Pons (tissue), 1 donor: ENCODE measurements at places on chromosomes 12 and 14.

GRCh38 chr14:75523771-75524171 lies 1.5 kb downstream of the BATF start:
- DNase-seq: no peak

DNA sequence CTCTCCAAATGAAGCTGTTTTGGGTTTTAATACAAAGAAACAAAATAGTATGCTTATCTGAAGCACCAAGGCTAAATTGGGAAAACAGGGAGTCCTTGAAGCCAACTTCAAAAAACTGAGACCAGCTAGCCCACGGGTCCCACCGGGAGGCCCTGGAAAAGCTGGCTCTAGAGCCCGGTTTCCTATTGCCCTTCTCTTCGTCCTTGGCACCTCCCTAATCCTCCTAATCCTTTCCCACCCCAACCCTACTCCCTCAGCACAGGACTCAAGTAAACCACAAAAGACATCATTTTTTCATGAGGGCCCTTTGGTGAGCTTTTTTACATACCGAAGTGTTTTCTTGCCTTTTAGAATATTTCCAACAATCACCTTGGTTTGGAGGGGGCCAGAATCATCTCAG lies 11.3 kb downstream of the LRRC74A start:
- DNase-seq: no peak

GRCh38 chr14:90452366-90452765 lies 55.5 kb downstream of the CALM1 start:
- no peak for DNase-seq

GRCh38 chr12:65902500-65902899 lies 78.2 kb downstream of the HMGA2 start:
- DNase-seq: no peak

- DNase-seq: no peak
Observed at GRCh38 chr14:104712881-104713734, 10.9 kb upstream of the ADSS1 start.

- DNase-seq: no peak
Observed at GRCh38 chr12:92950011-92950410, 20.9 kb upstream of the EEA1 start.

- DNase-seq: no peak
Observed at GRCh38 chr14:30006695-30007094, 79.0 kb upstream of the PRKD1 start.

DNA sequence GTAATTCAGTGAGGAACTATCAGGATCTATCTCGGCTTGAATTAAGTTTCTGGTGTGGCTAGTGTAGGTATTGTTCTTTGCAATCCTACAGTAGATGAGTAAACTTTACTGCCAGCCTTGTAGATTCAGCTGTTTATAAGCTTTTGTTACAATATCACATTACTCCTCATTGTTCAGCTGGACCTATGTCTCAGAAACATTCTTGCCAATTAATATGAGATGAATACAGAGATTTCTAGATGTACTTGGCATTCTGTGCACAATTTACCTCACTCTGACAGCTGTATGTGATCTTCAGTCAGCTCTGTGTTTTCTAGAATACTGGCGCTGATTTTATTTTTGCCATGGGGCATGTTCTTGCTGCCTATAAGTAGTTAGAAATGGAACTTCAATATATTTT lies 55.7 kb downstream of the METTL25 start:
- peak; percentile 5 for DNase-seq

GRCh38 chr14:61153431-61153830 lies 127.7 kb downstream of the TMEM30B start:
- DNase-seq: no peak

- DNase-seq: no peak
Observed at GRCh38 chr14:105241641-105242040, 6.7 kb upstream of the BTBD6 start.

GRCh38 chr12:95179011-95179410 lies 38.3 kb downstream of the FGD6 start:
- no peak for DNase-seq

DNA sequence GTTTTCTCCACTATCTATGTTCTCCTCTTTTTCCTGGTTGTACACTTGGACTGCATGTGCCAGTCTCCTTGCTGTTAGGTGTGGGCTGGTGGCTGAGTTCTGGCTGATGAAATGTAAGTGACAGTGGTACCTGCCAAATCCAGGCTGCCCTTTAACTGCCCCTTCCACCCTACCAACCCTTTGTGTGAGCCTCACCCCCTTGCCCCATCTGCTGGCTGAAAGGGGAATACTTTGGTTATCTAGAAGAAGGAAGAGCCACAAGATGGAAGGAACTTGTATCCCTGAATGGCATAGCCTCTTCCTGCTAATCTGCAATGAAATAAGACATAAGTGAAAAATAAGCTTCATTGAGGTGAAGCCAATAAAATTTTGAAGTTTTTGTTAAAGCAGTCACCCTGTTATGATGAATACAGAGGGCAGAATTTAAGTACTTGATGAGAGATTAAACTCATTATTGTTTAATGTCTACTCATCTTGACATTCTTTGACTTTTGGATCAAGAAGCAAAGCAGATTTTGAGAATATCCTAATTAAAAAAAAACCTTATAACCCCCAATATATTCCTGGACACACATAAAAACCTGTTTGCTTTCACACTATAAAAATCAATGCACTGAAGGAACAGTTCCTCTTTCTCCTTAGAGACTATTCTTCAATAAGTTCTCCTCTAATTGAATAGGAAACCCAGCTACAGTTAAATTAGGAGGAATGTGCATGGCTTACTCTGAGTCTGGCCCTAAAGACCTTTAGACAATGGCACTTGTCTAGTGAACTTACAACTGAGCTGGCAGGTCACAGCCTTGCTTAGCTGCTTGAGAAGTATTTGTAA lies 262.6 kb upstream of the BTG1 start:
- no peak for DNase-seq

GRCh38 chr12:95998611-95999286 lies 2.6 kb upstream of the HAL start:
- DNase-seq: peak; percentile 79

DNA sequence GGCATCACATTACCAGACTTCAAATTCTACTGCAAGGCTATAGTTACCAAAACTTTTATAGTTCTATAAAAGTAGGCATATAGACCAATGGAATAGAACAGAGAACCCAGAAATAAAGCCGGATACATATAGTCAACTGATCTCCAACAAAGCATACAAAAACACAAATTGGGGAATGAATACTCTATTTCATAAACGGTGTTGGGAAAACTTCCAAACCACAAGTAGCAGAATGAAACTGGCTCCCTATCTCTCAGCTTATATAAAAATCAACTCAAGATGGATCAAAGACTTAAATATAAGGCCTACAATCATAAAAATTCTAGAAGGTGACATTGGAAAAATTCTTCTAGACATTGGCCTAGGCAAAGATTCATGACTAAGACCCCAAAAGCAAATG lies 187.9 kb upstream of the PLXNC1 start:
- DNase-seq: no peak

GRCh38 chr14:64298773-64299172 lies 4.6 kb upstream of the ESR2 start:
- DNase-seq: no peak

GRCh38 chr14:24194186-24194872 lies 912 bp downstream of the TM9SF1 start:
- DNase-seq: no peak

DNA sequence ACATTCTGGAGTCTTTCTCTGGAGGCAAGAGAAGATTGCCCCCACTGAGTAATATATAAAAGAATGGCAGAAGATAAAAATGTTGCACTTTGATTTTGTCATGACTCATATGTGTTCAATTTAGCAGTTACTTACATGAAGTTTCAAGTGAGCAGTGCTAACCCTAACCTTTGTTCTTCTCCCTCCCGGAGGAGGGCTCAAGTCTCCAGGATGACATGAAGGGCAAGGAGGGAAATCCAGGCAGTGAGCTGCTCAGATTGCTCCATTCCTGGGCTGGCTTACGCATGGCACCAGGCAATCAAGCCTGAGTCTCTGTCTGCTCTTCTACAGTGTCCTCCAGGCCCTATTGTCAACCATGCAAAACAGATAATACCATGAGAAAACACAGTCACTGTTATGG lies 322.3 kb downstream of the DUSP6 start:
- DNase-seq: no peak

DNA sequence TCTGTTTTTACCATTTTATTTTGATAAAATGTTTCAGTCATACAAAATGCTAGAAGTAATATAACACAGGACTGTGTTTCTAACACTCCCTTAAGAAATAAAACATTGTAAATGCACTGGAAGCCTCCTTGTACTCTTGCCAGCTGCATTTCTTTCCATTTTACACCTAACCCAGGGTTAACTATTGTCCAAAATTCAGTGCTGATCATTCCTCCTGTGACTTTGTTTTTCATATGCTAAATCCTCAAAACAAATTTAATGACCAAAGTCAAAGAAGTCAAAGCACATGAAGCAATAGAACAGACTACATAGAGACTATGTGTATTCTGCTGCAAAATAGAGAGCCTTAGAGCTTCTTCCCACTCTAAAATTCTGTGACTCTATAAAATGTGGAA lies 420.3 kb upstream of the PRICKLE1 start:
- no peak for DNase-seq

DNA sequence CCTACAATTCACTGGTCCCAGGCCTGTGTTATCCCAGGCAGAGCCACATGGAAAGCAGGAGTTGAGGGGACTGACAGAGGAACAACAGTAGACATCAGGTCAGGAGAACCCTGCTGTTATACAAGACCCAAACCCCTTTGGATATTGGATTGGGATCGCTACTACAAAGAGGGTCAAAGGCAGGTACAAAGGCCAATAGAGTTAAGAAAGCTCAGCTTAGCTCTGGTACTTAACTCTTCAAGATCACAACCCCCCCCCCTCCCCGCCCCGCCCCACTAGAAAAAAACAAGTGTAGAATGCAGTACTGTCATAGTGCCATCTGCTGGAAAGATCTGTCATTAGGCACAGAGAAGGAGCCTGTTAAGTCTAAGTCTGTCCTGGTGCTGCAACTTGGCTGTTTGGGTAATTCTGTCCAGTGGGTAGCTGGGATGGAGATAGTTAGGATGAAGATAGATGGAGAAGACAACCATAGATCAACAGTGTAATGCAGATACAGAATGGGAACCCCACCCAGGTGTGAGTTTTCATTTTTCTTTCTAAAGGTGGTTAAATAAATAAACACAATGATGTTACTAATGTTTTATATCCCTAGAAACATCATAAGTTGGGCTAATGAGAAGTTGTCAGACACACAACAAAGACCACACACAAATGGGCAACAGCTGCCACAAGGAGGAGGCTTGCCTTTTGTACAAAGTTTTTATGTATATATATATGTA lies 17.2 kb downstream of the REM2 start:
- DNase-seq: peak; percentile 66

GRCh38 chr14:74907744-74908143 lies 15.3 kb downstream of the RPS6KL1 start:
- no peak for DNase-seq

DNA sequence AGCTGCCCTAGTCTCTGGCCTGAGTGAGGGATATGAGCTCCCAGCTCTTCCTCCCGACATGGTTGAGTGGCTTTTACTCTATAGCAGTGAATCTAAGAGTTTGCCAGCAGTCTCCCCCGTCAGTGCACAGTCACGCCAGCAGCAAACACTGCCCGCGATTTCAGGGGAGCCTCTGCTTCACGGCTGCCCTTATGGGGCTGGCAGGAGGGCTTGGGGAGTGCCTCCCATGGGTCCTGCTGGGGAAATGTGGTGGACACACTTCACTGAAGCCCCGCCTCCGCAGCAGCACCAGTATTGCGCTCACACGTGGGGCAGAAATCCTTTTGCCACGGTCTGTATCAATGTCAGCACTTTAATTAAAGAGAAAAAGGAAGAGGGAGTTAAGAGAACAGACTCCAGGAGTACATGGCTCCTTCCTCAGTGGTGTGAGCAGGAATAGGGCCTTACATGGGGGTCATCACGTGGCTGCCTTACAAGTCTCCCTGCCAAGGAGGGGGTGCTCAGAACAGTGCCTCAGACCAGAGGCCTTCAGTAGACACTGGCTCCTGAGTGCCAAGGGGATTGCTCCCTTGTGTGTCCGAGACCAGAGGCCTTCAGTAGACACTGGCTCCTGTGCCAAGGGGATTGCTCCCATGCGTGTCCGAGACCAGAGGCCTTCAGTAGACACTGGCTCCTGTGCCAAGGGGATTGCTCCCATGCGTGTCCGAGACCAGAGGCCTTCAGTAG lies 55.7 kb downstream of the SFSWAP start:
- no peak for DNase-seq

- no peak for DNase-seq
Observed at GRCh38 chr12:58395470-58395869, 454.1 kb downstream of the ATP23 start.

GRCh38 chr12:33671676-33672075 lies 232.1 kb upstream of the SYT10 start:
- DNase-seq: no peak

GRCh38 chr12:113299619-113300237 lies 35.2 kb downstream of the SLC8B1 start:
- DNase-seq: no peak

- no peak for DNase-seq
Observed at GRCh38 chr12:66304296-66304900, 2.1 kb downstream of the HELB start.

GRCh38 chr12:64943686-64944085 lies 119.2 kb downstream of the TBC1D30 start:
- no peak for DNase-seq

DNA sequence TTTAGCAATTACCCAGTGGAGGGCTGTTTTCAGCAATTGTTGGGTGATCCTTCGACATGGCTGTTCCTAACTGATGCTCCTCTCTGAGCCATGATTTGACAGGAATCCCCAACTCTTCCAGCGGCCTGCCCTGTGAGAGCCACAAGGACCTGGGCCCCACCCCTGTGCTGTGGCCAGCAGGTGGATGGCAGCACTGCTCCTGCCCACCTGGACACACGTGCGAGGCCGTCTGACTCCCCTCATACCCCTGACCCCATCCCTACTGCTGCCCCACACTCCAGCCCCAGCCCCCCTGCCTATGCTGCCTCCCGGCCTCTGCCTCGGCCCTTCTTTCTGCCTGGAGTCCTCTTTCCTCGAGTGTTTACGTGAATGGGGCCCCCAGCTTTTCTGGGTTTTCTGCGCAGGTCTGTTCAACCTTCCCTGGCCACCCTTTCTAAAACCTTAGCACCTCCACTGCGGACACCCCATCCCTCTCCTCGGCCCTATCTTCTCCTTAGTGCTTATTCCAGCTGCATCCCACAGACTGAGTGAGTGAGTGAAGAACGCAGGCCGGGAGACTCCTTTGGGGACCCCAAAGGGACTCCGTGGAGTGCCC lies 111.4 kb downstream of the DICER1 start:
- no peak for DNase-seq

DNA sequence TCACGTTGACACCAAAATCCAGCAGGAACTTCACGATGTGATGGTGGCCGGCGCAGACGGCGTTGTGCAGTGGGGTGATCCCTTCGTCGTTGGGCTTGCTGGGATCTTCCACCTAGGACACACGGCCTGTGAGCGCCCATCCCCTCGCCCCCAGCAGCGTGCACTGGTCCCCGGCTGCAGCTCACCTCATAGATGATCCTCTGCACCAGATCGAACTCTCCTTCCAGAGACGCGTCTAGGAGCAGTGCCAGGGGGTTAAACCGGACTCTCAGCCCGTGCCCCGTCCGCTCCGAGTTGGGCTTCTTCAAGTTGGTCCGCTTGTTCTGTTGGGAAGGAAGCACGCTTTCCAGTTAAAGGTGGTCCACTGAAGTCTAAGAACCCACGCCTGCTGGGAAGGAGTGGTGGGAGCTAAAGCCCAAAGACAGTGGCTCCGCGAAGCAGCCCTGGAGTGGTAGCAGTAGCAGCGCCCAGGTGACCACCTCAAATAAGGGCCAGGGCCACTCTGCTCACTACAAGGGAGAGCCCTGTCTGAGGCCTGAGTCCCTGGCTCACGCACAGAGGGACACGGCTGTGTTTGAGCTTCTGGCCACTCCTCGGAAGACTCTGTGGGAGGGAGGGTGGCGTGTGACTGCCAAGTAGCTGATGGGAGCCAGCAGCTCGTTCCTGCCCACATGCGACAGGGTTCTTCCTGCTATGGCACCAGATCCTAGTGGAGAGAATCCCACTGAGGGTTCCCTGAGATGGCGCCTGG lies 23.3 kb downstream of the ZFYVE21 start:
- DNase-seq: no peak
